Naive thymus-derived CD4-positive, alpha-beta T cell (primary cell): ENCODE measurements at places on chromosomes 12 and 14. TPM values are rescaled to one million over a fixed set of nuclear protein-coding genes. Genes with fewer than 3 reads are reported as not detected.

C12orf56 gene
- 0.10 TPM in 1 of 2 replicates, not detected in the other for total RNA-seq

PMCH gene
- not detected for total RNA-seq

DDN gene
- 0.27 TPM for total RNA-seq

RPS6KL1 gene
- total RNA-seq, result 6.3 TPM

RGS6 gene
- total RNA-seq, result not detected

EIF4B gene
- total RNA-seq, result 613 TPM

FAM90A1 gene
- 0.59 TPM for total RNA-seq

HAL gene
- 2.7 TPM for total RNA-seq

TCL1B gene
- total RNA-seq, result not detected in 2 replicates

GARIN6 gene
- not detected for total RNA-seq

ACVRL1 gene
- 0.70 TPM for total RNA-seq

ADAMTS20 gene
- total RNA-seq, result not detected

RNASE1 gene
- 1.8 TPM for total RNA-seq

EIF2S3B gene
- not detected for total RNA-seq

IL26 gene
- not detected for total RNA-seq

PTHLH gene
- total RNA-seq, result not detected

GNB3 gene
- 0.59 and 0.63 TPM in 2 replicates for total RNA-seq

KRT4 gene
- total RNA-seq, result not detected

LAG3 gene
- total RNA-seq, result 1.7 TPM

IGF1 gene
- total RNA-seq, result 0.84 and 1.1 TPM in 2 replicates

RPL10L gene
- total RNA-seq, result not detected

CHGA gene
- not detected for total RNA-seq

PIWIL1 gene
- total RNA-seq, result not detected in 2 replicates

RPGRIP1 gene
- not detected for total RNA-seq

RPS6KA5 gene
- 31.9 TPM for total RNA-seq

SMIM41 gene
- 0.27 TPM for total RNA-seq

TMPRSS12 gene
- total RNA-seq, result not detected in 2 replicates

CPNE6 gene
- not detected for total RNA-seq

NDRG2 gene
- 34.3 TPM for total RNA-seq

KCNMB4 gene
- 1.8 TPM for total RNA-seq

CMA1 gene
- not detected in 2 replicates for total RNA-seq

GUCY2C gene
- not detected for total RNA-seq

AKAP6 gene
- total RNA-seq, result 0.15 and 0.29 TPM in 2 replicates

NUDT14 gene
- 17.3 TPM for total RNA-seq

ATP5F1B gene
- total RNA-seq, result 317 TPM

ART4 gene
- total RNA-seq, result not detected

TEDC1 gene
- total RNA-seq, result 30.6 TPM

KRT83 gene
- total RNA-seq, result not detected

ARG2 gene
- 5.1 TPM for total RNA-seq

SRP54 gene
- 61.4 and 66.7 TPM in 2 replicates for total RNA-seq

RFX4 gene
- total RNA-seq, result not detected

ACOT6 gene
- 0.27 TPM for total RNA-seq

KRT5 gene
- 0.24 TPM for total RNA-seq

EIF5 gene
- total RNA-seq, result 599 TPM

CORO1C gene
- 33.6 and 36.2 TPM in 2 replicates for total RNA-seq

INTS13 gene
- 19.0 TPM for total RNA-seq

ANKRD33 gene
- not detected for total RNA-seq

ENDOU gene
- total RNA-seq, result not detected in 2 replicates

RERGL gene
- total RNA-seq, result not detected

TESPA1 gene
- total RNA-seq, result 120 TPM

ADGRD1 gene
- total RNA-seq, result not detected

EML5 gene
- total RNA-seq, result 6.4 TPM

YARS2 gene
- 17.9 TPM for total RNA-seq

ATL1 gene
- total RNA-seq, result 1.4 and 1.5 TPM in 2 replicates
